ENCODE measurements at places on chromosomes 11 and 22. TPM values are rescaled to one million over a fixed set of nuclear protein-coding genes. Genes with fewer than 3 reads are reported as not detected.

The EMSY gene
- total RNA-seq = 11.2 TPM

The BIK gene
- total RNA-seq = 1.7 TPM

The POTEH gene
- total RNA-seq = not detected

The IL18 gene
- total RNA-seq = 98.7 TPM

The ARHGAP8 gene
- total RNA-seq = 1.9 TPM

The B3GAT1 gene
- total RNA-seq = 0.04 TPM

The MMP12 gene
- total RNA-seq = 0.08 TPM

The P2RY2 gene
- 11.2 TPM for total RNA-seq

The BACE1 gene
- total RNA-seq = 9.1 TPM

The SULT4A1 gene
- not detected for total RNA-seq

The PKDREJ gene
- not detected for total RNA-seq

The ZMAT5 gene
- 18.8 TPM for total RNA-seq

The ANO9 gene
- 0.70 TPM for total RNA-seq

The PIH1D2 gene
- total RNA-seq = 0.86 TPM

The POU2AF3 gene
- total RNA-seq = 1.8 TPM

The CHADL gene
- total RNA-seq = not detected

The SLC15A3 gene
- not detected for total RNA-seq

The ISX gene
- not detected for total RNA-seq

The SLC7A4 gene
- not detected for total RNA-seq

The HEPN1 gene
- not detected for total RNA-seq

The SMTNL1 gene
- not detected for total RNA-seq

The OR8H2 gene
- total RNA-seq = not detected

The NRIP3 gene
- total RNA-seq = 0.65 TPM

The SLC22A6 gene
- not detected for total RNA-seq

The PDGFD gene
- total RNA-seq = 5.9 TPM

The ENTHD1 gene
- total RNA-seq = not detected

The TEX12 gene
- not detected for total RNA-seq

The SIPA1 gene
- 17.0 TPM for total RNA-seq

The PHOX2A gene
- total RNA-seq = not detected

The KRTAP5-5 gene
- total RNA-seq = not detected

The MYEOV gene
- total RNA-seq = 123 TPM

The MUC2 gene
- 0.04 TPM for total RNA-seq

The PARVG gene
- total RNA-seq = not detected

The DCHS1 gene
- 0.07 TPM for total RNA-seq
